NCI-H524 treated with DMSO at 0.1 percent for 48 hours (cell line): ENCODE measurements at places on chromosomes 12 and 14.

GRCh38 chr14:64591809-64592208 is 42.0 kb downstream of the PPP1R36 start:
- no peak for DNase-seq

DNA sequence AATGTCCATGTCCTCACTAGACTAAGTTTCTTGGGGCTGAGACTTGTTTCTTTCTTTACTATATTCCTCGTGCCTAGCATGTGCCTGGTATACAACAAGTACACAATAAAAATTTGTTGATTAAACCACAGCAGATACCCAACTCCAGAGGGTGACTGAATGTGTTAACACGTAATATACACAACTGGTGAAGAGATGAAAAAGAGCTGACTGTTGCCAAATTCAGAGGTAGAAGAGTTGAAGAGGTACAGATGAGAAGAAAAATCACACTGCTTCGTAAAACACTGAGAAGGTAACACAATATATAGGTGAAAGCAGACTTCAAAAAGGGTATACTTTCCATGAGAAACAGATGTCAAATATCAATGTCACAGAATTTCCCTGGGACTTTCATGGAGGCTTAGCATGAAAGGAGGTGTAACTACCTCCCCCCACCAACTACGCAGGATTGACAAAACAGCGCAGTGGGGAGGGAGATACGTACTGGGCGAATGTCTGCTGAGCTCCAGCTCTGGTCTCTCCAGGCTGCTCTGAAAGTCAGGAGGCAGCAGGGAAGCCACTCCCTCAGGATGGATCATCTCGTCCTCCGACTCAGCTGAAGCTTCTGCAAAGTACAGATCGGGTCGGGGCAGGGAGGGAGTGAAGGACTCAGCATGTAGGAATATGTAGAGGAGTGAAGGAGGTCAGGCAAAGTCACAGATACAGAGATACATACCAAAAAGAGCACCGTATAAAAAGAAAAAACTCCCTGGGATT is 5.3 kb downstream of the ACIN1 start:
- DNase-seq = no peak

- no peak for DNase-seq
Observed at GRCh38 chr14:55752580-55753390, 172.8 kb downstream of the KTN1 start.

GRCh38 chr12:58233886-58234285 is 292.5 kb downstream of the ATP23 start:
- DNase-seq = no peak

DNA sequence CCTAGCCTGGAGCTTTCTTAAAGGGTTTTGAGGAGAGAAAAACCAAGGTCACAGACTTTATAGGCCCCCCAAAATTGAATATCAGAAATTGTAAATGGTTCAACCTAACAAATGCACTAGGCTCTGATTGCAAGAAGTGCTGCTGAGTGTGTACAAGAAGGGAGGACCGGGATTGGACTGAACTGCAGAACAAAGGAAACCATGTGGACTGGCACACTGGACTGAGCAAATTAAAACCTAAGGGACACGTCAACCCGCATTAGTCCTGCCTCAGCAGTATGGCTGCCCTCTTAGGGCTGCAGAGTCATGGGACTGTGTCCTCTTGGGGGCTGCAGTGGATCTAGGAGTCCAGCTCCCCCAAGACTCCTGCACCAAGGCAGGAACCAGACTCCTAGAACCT is 842 bp upstream of the CISTR start:
- DNase-seq = no peak

DNA sequence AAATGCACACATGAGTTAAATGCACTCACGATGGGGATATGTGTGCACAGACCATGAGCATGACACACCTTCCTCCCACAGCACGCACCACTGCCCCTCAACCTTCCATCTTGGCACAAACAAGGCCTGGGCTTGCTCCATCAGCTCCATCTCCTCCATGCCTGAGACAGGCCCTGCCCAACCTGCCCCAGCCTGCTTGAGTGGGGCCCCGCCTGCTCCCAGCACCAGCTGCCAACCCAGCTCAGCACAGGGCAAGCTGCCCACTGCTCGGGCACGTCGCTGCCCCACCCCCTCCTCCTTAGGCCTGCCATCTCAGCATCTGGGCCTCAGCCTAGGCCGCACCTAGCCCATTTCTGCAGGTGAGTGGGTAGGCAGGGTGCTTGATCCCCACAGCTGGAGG is 27.6 kb upstream of the KRT78 start:
- peak; percentile 32 for DNase-seq

DNA sequence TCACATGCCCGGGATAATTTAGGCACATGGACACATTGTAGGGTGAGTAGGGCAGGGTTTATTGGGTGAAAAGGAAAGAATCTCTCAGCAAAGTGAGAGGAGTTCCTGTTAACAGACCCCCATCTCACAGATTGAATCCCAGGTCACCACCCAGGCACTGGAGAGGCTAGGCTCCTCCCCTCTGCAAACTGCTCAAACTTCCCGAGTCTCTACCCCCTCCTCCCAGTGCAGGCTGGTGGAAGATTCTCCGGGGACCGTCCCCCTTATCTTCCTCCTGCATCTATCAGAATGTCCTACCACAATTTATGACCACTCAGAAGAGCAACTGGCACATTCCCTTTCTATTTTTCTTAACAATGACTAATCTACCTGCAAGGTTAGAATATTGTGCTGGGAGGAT is 126.0 kb downstream of the NTF3 start:
- DNase-seq = no peak

GRCh38 chr14:70955543-70956480 is 48.6 kb downstream of the PCNX1 start:
- no peak for DNase-seq

DNA sequence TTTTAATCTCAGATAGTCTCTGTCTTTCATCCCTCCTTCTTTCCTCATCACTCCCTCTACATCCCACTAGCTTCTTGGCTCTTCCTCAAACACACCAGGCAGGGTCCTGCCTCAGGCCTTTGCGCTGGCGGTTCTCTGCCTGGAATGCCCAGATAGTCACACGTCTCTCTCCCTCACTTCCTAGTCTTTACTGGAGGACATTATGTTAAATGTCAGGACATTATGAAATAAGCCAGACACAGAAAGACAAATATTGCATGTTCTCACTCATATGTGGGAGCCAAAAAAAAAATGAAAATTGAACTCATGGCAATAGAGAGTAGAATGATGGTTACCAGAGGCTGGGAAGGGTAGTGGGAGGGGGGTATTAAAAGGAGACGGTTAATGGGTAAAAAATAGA is 442.0 kb downstream of the MED13L start:
- DNase-seq = no peak

DNA sequence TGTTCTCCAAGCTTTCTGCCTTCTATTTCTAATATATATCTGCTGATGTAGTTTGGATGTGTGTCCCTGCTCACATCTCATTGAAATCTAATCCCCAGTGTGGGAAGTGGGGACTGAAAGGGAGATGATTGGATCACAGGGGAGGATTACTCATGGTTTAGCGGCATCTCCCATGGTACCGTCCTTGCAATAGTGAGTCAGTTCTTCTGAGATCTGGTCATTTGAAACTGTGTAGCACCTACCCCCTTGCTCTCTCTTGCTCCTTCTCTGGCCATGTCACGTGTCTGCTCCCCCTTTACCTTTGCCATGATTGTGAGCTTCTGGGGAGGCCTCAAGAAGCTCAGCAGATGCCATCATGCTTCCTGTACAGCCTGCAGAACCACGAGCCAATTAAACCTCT is 26.2 kb upstream of the ALX1 start:
- DNase-seq = no peak

DNA sequence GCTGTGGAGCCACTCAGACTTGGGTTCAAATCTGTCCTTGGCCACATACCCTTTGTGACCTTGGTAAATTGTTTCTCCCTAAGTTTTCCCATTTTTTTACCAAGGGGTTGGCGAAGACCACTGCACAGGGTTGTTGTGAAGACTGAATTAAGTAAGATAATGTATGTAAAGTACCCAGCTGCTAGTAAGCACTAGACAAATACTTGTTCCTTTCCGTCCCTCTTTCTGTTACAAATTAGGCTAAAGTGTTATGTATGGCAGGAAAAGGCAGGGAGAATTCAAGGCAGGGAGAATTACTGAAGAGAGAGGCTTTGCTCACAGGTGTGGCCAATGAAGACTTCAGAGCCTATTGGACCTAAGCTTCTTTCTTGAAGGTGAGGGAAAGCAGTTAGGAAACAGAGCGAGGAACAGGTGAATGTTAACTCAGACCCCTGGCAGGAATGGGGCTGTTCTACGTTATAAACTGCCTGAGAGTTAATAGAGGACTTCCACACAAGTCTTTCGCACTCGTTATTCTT is 25.9 kb downstream of the ABHD12B start:
- no peak for DNase-seq

DNA sequence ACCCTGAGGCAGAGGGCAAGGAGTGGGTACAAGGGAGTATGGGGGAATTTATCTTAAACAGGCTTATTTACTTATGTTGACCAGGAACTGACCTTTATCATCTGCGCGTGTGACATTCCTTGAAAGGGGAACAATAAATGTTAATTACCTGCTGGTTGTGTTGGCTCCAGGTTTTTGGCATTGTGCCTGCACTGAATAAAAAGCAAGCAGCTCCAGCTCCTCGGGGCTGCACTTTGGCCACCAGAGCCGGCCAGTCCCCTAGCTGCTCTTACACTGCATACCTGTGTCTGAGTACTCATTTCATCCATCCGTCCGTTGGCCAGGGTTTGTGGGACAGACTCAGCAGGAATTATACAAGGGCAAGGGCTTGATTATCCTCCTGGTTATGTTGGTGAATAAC is 68.8 kb upstream of the GTF2A1 start:
- DNase-seq = no peak

- DNase-seq = no peak
Observed at GRCh38 chr12:4168036-4168435, 105.5 kb upstream of the CCND2 start.

DNA sequence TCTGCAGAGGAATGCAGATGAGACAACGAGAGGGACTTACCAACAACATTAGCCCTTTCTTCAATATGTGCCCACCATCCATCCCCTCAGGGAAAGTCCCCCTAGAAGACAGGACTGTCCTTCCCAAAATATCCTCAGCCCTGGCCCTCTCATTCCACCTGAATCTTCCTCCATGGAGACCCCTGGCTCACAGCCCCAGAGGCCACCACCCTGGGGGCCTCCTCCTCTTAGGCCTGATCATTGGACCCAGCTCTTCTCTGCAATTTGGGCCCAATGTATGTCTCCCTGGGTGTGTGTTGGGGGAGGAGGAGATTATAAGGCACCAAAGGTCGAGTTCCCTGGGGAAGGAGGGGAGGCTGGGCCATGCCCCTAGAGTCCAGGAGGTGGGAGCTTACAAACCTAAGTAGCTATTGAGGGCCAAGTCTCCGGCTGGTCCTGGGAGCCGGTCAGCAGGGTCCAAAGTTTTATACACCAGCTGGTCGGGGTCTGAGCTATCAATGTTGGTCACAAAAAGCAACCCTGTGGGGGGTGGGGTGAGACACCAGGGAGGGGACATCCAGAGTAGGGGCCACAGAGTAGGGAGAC is 8.1 kb downstream of the ITGA7 start:
- DNase-seq = no peak

- no peak for DNase-seq
Observed at GRCh38 chr12:52528641-52529143, 8.5 kb upstream of the KRT5 start.

GRCh38 chr12:121514184-121514742 is 66.6 kb downstream of the KDM2B start:
- no peak for DNase-seq

- no peak for DNase-seq
Observed at GRCh38 chr14:36663404-36664321, 2.0 kb downstream of the PAX9 start.

- no peak for DNase-seq
Observed at GRCh38 chr14:21258889-21259787, 10.1 kb downstream of the HNRNPC start.

- no peak for DNase-seq
Observed at GRCh38 chr14:64573109-64573508, 23.3 kb downstream of the PPP1R36 start.

GRCh38 chr12:22810036-22810435 is 185.1 kb downstream of the ETNK1 start:
- no peak for DNase-seq

- no peak for DNase-seq
Observed at GRCh38 chr12:106285982-106286381, 16.6 kb upstream of the TCP11L2 start.

GRCh38 chr14:90629471-90629870 is 186.8 kb downstream of the TTC7B start:
- DNase-seq = no peak

DNA sequence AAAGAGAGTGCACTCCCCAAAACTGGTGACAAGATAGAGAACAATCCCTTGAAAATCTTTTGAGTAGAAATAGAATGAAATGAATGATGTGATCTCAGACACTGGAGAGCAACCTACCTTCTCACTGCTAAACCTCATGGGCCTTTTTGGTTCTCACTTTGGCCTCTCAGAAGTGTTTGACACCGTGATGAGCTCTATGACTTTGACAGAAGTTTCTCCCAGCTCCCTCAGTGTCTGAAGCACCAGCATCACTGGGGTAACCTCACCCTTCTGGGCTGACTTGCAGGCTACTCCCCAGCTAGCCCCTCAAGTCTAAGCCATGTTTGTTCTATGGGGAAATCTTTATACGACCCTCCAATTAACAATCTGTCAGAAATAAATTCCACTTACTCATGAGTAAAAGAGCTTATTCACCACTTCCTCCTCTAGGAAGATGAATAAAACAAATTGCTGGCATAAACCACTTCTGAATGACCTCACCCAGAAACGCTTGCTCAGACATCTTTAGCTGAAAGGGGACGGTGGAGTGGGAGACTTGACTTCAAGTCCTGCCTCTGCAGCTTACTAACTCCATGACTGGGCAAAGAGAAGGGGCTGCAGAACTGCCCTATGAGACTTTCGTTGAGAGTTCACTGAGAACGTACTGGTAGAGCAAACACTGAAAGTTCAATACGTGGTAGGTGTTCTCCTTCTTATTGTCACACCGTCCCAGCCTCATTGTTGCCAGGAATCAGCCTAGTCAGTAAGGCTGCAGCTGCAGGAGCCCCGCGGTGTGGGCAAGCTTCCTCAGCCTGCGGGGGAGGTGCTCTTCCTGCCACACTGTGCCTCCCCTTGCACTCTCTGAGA is 46.5 kb downstream of the ST8SIA1 start:
- no peak for DNase-seq

GRCh38 chr12:48765753-48766162 is 23.1 kb downstream of the ADCY6 start:
- DNase-seq = no peak

DNA sequence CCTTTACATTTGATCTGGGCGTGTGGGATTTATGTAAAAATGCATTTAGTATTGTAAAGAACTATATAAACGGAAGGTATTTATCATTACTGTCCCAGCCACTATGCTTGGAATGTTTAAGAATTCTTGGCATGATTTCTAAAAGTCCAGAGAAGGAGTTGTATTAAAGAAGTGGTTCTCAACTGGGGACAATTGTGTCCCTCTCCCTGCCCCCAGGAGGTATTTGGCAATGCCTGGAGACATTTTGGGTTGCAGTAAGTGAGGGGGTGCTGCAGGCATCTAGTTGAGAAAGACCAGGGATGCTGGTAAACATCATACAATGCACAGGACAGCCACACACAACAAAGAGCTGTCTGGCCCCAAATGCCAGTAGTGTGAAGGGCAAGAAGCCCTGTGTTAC is 7.2 kb downstream of the SLC38A1 start:
- DNase-seq = no peak

GRCh38 chr14:104977008-104977680 is 1.0 kb downstream of the AHNAK2 start:
- DNase-seq = no peak

GRCh38 chr12:103973909-103974308 is 8.2 kb downstream of the TDG start:
- no peak for DNase-seq
